ENCODE measurements at places on chromosomes 4 and X. TPM values are rescaled to one million over a fixed set of nuclear protein-coding genes. Genes with fewer than 3 reads are reported as not detected.

DNA sequence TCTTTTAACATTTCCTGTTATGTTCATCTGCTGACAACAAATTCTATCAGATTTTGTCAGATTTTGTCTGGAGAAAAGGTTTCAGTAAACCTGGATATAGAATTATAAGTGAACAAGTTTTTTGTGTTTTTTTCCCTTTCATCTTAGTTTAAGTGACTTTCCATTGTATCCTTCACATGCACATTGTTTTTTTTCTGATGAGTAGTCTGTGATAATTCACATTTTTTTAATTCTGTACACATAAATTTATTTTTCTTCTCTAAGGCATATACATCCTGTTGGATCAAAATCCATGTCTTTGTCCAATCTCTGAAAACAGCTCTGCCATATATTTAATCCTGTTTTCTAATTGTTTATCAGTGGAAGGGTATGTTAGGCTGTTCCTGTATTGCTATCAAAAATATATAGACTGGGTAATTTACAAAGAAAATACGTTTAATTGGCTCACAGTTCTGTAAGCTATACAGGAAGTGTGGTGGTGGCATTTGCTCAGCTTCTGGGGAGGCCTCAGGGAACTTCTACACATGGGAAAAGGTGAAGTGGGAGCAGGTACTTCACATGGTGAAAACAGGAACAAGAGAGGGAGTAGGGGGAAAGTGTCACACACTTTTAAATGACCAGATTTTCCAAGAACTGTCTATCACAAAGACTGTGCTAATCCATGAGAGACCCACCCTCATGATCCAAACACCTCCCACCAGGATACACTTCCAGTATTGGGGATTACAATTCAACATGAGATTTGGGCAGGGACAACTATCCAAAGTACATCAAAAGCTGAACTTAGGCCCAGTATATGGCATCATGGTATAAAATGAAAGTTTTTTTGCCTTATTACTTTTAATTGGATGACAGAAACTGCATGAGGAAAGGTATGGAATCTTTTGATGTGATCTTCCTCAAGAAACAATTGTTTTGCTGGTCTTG, 45.6 kb upstream of the GRID2 start:
- no peak overlapping the region for H3K4me3 ChIP-seq
- H3K27me3 ChIP-seq = no peaks in the 10 kb centered on the region
- DNase-seq = no peak
- no peaks in the 10 kb centered on the region for H3K4me1 ChIP-seq
- H3K36me3 ChIP-seq = no peaks in the 10 kb centered on the region
- H3K27ac ChIP-seq = no peak overlapping the region

The PYURF gene
- total RNA-seq = 53.4 TPM

DNA sequence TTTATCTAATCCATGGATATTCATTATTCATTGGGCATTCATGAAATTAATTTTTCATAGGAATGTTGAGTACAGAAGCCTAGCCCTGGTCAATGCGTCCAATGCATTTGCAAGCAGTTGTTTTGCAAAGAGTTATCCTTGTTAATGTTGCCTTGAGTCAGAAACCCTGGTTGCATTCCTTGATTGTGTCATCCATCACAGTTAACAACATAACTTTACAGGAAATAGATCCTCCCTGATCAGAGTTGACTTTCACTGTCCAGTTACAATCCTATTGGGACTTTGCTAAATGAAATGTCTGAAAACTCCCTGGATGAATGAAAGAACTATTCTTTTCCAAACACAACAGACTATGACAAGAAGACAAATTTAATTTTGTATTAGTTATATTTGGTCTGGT, 924.3 kb upstream of the SLIT2 start:
- no peak overlapping the region for H3K4me3 ChIP-seq
- H3K27ac ChIP-seq = no peak overlapping the region
- DNase-seq = no peak

GRCh38 chrX:9271789-9272525, 192.9 kb upstream of the TBL1X start:
- H3K4me1 ChIP-seq = no peaks in the 10 kb centered on the region
- H3K27me3 ChIP-seq = no peaks in the 10 kb centered on the region
- H3K27ac ChIP-seq = no peak overlapping the region
- no peaks in the 10 kb centered on the region for H3K36me3 ChIP-seq

The ENPEP gene
- total RNA-seq = not detected
